ENCODE measurements at places on chromosomes 7 and 10. TPM values are rescaled to one million over a fixed set of nuclear protein-coding genes. Genes with fewer than 3 reads are reported as not detected.

The ASAH2 gene
- total RNA-seq, result 0.99 TPM

The LFNG gene
- total RNA-seq, result 6.8 TPM

GRCh38 chr10:128373071-128373749, 247.0 kb upstream of the MKI67 start:
- DNase-seq, result no peak

The GATA3 gene
- 0.11 TPM for total RNA-seq

DNA sequence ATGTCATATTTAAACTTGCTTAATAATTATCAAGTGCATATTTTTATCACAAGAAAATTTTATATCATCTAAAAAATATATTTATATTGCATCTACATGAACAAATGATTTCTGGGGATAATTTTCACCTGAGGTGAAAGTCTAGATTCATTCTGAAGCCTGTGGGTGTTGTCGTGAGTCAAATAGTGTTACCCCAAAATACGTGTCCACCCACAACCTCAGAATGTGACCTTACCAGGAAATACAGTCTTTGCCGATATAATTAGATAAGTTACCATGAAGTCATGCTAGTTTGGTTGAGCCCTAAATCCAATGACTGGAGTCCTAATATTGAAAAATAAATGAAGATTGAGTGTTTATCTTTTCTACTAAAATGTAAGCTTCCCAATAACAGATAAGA, 203.0 kb upstream of the MDFIC start:
- DNase-seq, result no peak

GRCh38 chr10:123408660-123409059, 254.5 kb downstream of the BUB3 start:
- no peak for DNase-seq

GRCh38 chr10:102812231-102812876, 24.9 kb downstream of the CYP17A1 start:
- DNase-seq, result peak; percentile 56

DNA sequence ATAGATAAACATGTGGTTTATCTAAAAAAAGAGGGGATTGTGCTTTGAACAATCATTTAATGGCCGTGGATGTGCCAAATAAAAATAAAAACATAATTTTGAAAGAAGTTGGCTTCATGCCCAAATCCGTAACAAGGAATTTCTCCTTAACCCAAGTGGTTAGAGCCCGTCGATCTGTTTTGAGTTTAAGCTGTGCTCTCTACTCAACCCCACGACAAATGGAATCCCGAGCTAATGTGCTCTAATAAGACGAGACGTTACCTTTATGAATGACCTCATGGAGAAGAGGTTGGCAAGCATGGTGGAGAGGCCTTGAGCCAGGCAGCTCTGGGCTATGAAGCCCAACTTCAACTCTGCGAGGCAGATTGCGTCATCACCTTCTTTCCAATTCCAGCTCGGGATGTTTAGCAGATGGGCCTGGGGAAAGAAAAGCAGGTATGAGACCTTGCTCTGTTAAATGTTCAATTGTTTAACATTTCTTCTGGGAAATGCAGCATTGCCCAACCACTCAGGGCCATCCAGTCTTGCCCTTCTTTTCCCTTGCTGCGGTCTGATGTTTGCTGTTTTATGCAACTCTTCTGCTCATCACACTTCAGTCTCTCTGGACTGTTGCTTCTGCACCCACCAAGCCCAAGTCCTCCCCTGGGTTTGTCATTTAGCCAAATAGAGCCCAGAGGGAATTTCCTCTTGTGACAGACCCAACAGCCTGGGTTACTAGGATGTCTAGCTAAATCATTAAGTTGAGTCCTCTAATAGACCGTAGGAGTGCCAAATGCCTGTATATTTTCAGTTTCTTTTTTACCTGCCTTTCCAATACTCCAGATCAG, 564.6 kb downstream of the KCNMA1 start:
- no peak for DNase-seq

The GIMAP1 gene
- total RNA-seq, result not detected

DNA sequence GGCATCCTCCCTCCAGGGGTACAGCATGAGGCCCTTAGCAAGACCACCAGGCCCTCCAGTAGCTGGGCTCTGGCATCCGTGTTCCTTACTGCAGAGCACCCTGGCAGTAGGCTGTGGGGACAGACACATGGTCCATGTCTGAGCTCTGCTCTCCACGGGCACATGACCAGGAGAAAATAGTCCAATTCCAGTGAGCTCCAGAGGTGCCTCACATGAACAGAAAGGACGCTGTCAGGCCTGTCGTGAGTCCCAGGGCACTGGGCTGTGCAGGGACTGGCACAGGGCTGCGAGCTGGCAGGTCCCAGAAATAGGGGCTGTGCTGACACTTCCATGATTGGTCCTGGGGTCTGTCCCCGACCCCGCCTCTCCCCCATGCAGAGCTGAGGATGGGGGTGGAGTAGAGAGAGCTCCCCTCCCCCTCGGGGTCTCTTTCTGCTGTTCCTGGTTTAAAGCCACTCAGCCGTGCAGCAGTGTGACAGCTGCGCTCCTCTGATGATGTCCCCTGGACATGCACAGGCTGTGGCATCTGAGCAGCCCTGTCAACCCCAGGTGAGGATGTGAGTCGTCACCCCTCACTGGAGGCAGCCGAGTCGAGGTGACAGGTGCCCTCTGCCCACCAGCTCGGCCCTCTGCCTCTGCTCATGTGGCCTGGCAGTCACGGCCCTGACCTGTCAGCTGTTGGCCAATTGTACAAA, 25.2 kb upstream of the ZNF488 start:
- DNase-seq, result peak; percentile 49

DNA sequence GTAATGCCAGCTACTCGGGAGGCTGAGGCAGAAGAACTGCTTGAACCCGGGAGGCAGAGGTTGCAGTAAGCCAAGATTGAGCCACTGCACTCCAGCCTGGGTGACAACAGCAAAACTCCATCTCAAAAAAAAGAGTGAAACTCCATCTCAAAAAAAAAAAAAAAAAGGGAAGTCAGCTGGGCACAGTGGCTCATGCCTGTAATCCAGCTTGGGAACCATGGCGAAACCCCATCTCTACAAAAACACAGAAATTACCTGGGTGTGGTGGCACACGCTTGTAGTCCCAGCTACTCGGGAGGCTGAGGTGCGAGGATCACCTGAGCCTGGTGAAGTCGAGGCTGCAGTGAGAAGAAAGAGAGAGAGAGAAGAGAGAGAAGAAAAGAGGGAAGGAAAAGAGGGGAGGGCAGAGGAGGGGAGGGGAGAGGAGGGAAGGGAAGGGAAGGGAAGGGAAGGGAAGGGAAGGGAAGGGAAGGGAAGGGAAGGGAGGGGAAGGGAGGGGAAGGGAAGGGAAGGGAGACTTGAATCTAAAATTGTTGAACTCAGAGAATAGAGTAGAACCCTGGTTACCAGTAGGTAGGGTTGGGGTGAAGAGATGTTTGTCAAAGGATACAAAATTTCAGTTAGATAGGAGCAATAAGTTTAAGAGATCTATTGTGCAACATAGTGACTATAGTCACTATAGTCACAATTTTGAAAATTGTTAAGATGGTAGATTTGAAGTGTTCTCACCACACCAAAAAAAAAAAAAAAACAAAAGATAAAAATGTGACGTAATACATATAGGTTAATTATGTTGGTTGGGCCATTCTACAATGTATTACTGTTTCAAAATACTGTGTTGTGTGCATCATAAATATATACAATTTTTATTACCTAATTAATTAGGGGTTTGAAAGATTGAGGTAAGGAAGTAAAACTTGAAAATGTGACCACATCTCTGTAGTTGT, 2.5 kb downstream of the SLC16A9 start:
- DNase-seq, result no peak

Measured in myocyte (in vitro differentiated cells).